ENCODE measurements at places on chromosomes 2 and 18.

- DNase-seq: no peak
Observed at GRCh38 chr2:170568511-170568910, 146.6 kb upstream of the SP5 start.

- no peak for DNase-seq
Observed at GRCh38 chr18:26655525-26656430, 107.4 kb upstream of the KCTD1 start.

DNA sequence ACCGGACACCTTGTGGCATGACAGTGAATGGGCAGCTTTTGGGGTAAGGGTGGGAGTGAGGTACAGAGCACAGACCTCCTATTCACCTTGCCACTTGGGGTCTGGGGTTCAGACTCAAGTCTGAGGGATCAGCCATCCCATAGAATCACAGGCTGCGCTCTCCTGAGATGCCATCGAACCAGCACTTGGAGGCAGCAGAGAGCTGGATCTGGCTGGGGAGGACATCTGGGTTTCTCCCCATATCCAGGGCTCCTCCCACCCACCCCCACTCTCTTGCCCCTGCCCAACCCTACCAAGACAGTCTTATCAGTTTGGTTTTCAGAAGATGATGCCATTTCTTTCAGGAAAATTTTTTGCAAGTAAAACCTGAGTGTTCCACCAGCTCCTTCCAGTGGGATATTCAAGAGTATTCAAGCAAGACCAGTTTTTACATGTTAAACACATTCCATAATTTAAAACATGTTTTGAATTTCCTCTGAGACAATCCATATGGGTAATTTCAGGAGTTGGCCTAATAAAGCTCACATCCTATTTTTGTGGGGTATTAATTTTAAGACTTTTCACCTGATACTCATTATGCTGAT is 29.2 kb upstream of the TEX44 start:
- DNase-seq: no peak

GRCh38 chr2:63962186-63962585 is 57.0 kb downstream of the VPS54 start:
- no peak for DNase-seq

GRCh38 chr2:188977317-188977716 is 3.1 kb downstream of the COL3A1 start:
- no peak for DNase-seq

GRCh38 chr2:121818546-121818945 is 63.1 kb downstream of the TSN start:
- no peak for DNase-seq

GRCh38 chr2:239129147-239129920 is 271.5 kb downstream of the HDAC4 start:
- no peak for DNase-seq

GRCh38 chr2:221100467-221101089 is 471.5 kb downstream of the EPHA4 start:
- DNase-seq: no peak

GRCh38 chr2:205892665-205893259 is 193.2 kb downstream of the INO80D start:
- DNase-seq: no peak

GRCh38 chr2:205566606-205567168 is 115.6 kb upstream of the NRP2 start:
- DNase-seq: no peak

DNA sequence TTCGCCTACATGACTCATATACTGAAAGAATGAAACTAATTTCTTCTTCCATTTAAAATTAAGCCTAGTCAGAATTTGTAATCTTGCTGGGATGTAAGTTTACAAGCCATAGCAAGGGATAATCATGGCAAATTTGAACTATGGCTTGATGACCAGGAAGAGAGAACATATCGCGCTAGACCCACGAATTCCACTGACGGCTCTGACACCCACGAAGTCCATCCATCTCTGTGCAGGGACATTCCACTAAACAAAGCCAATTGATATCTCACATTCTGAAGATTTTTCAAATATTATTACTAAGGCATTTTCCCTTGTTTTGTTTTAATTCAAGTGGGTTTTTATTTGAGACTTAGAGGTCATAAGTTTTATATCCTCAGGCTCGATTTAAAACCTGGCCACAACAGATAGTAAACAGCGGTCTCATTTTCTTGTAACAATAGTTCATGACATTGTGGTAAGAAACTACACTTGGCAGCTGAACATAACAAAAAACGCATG is 113.0 kb downstream of the QPCT start:
- DNase-seq: no peak

GRCh38 chr2:15908371-15908770 is 32.0 kb upstream of the MYCN start:
- DNase-seq: no peak

DNA sequence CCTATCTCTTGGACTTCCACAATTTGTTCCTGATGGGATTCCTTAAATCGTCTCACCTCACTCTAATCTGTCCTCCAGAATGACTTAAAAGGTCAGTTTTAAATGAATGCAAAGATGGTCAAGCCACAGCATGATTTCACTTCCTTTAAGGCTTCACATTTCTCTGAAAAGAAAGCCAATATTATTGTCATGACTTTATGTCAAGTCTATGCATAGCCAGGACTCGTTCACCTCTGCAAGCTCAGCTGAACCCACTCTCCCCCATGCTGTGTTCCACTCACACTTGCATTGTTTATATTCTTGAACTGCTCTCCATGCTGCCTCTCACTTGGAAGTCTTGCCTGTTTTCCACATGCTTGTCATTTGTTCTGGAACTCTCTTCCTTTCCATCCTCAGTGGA is 298.4 kb upstream of the MMADHC start:
- no peak for DNase-seq

DNA sequence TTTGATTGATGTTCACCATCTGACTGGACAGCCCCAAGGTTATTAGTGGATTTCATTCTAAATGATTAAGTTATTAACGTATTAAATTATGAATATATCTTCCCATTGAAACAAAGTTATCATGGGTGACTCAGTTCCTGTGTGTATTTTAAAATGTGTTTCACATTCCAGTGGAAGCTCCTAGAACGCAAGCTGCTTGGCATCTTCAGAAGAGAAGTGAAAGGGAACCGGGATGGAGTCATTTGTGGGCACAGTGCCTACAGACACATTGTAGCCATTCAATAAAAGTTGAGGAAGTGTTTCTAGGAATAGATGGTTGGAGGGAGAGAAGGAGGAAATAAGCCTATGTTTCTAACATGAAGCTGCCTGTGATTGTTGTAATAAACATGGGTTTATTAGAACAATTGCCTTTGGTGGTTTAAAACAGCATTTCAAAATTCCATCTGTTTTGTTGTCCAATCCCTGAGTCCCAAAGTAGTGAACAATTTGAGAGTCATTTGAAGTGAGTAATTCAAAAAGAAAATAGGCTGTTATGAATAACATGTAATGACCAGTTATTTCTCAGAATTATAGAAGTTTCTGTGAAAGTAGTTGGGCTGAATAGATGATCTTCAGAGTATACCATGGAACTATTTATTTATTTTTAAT is 143.5 kb downstream of the PKP4 start:
- no peak for DNase-seq

Measured in NCI-H1417 treated with DMSO at 0.1 percent for 48 hours (cell line).